ENCODE measurements at places on chromosomes 16 and 17. TPM values are rescaled to one million over a fixed set of nuclear protein-coding genes. Genes with fewer than 3 reads are reported as not detected.

The TM4SF5 gene
- total RNA-seq = not detected

The SLC5A2 gene
- total RNA-seq = not detected

The CIBAR2 gene
- total RNA-seq = not detected

The SCNN1G gene
- total RNA-seq = not detected

The CACNG5 gene
- not detected for total RNA-seq

The CYBC1 gene
- total RNA-seq = 265 TPM

The TBC1D3K gene
- not detected for total RNA-seq

The PIPOX gene
- 2.8 TPM for total RNA-seq

The NDE1 gene
- 97.7 TPM for total RNA-seq

The SPDYE4 gene
- not detected for total RNA-seq

The KRTAP9-2 gene
- total RNA-seq = not detected

The SEC14L5 gene
- total RNA-seq = not detected

The RNF227 gene
- 5.0 TPM for total RNA-seq

The KRTAP3-2 gene
- total RNA-seq = not detected

The RUNDC3A gene
- total RNA-seq = 0.16 TPM

The CA5A gene
- total RNA-seq = not detected

The LGALS9C gene
- 0.34 TPM for total RNA-seq

The CD300H gene
- not detected for total RNA-seq

The GJC1 gene
- total RNA-seq = 8.2 TPM

The ZNF423 gene
- not detected for total RNA-seq

The CMTM1 gene
- total RNA-seq = 9.1 TPM

The SMPD3 gene
- total RNA-seq = 0.07 TPM

The GPRC5B gene
- not detected for total RNA-seq

The CACNA1G gene
- total RNA-seq = not detected

The SECTM1 gene
- 3.7 TPM for total RNA-seq

The ELMO3 gene
- 7.1 TPM for total RNA-seq

The CREBBP gene
- 53.1 TPM for total RNA-seq

The NAGS gene
- 0.28 TPM for total RNA-seq

The NPTX1 gene
- total RNA-seq = 5.2 TPM

The SGCA gene
- total RNA-seq = 0.48 TPM

The CD79B gene
- 33.2 TPM for total RNA-seq

The GFAP gene
- 0.34 TPM for total RNA-seq

The AARSD1 gene
- 75.3 TPM for total RNA-seq

The C16orf89 gene
- not detected for total RNA-seq

The TMED6 gene
- total RNA-seq = 1.9 TPM

The TBC1D3L gene
- 22.5 TPM for total RNA-seq

The RBFOX1 gene
- total RNA-seq = not detected

The IGFALS gene
- not detected for total RNA-seq

The CDH1 gene
- total RNA-seq = 0.11 TPM

The ARHGDIG gene
- 0.82 TPM for total RNA-seq

The ASPHD1 gene
- 2.2 TPM for total RNA-seq

The PRRT2 gene
- 2.0 TPM for total RNA-seq

The BAHCC1 gene
- total RNA-seq = 0.91 TPM

The FAM20A gene
- not detected for total RNA-seq

The MAPT gene
- 1.3 TPM for total RNA-seq

The UTS2R gene
- 0.18 TPM for total RNA-seq

The TOX3 gene
- total RNA-seq = not detected

The EPOP gene
- 34.9 TPM for total RNA-seq

The DLX3 gene
- not detected for total RNA-seq

The ARHGAP23 gene
- total RNA-seq = 1.2 TPM

The TEKT5 gene
- total RNA-seq = not detected
